ENCODE measurements at places on chromosomes 5 and 9. TPM values are rescaled to one million over a fixed set of nuclear protein-coding genes. Genes with fewer than 3 reads are reported as not detected.

GRCh38 chr5:136094913-136095641 lies 37.6 kb upstream of the SMAD5 start:
- no peak for DNase-seq
- H3K36me3 ChIP-seq, result no peaks in the 10 kb centered on the region

Gene PCDHGB6
- total RNA-seq, result 12.7 TPM

Gene GABRB2
- total RNA-seq, result 0.14 TPM

GRCh38 chr9:34246453-34246852 lies 67.6 kb downstream of the UBAP1 start:
- H3K4me1 ChIP-seq, result no peaks in the 10 kb centered on the region
- H3K27me3 ChIP-seq, result no peaks in the 10 kb centered on the region
- no peak for DNase-seq

DNA sequence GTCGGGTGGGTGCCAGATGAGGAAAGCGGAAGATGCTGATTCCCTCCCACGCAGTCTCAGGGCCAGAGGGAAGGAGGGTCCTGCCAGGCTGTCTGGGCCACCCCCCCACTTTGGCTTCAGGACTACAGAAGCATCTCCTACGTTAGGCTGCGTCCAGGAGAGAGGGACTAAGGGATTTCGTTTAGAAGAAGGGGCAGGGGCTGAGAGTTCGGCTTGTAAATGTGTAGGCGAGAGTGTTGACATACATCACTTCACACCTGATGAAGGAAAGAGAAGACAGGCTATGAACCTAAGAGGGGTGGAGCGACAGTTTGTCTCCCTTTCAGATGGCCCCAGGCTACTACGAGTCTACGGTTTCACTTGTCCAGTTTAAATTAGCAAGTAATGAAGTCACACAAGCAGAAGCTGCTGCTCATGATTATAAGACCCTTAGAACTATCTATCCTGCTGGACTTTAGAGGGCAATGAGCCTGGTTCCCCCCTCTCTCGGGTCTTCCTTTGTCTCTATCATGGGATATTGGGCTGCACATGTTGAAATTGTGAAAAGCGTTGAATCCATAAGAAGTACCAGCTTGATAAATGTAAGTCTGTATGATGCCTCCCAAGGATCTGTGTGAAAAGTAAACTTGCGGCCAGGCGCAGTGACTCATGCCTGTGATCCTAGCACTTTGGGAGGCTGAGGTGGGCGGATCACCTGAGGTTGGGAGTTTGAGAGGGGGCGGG lies 193.0 kb downstream of the AOPEP start:
- peaks cover 53% of the 10 kb centered on the region for H3K4me1 ChIP-seq
- H3K27me3 ChIP-seq, result no peaks in the 10 kb centered on the region

Gene ZNF300
- 6.1 TPM for total RNA-seq

DNA sequence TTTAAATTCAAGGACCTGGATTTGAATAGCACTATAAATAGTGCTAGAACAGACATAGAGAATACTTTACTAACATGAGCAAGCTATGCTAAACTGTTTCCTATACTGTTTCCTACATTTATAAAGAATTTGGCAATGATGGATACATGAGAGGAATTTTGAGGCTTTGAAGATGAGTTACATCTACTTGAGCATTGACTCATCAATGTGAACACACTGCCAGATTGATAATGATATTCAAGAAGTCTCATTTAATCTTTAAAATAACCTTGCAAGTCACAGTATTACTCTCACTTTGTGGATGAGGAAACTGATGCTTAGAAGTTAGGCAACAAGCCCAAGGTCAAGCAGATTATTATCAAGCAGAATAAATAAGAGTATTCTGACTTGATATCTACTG lies 281.9 kb downstream of the DNAH5 start:
- no peak overlapping the region for H3K4me3 ChIP-seq
- DNase-seq, result no peak
- no peaks in the 10 kb centered on the region for H3K27me3 ChIP-seq
- no peaks in the 10 kb centered on the region for H3K36me3 ChIP-seq
- no peaks in the 10 kb centered on the region for H3K4me1 ChIP-seq
- no peak overlapping the region for H3K27ac ChIP-seq

Gene CCDC171
- 3.1 TPM for total RNA-seq

DNA sequence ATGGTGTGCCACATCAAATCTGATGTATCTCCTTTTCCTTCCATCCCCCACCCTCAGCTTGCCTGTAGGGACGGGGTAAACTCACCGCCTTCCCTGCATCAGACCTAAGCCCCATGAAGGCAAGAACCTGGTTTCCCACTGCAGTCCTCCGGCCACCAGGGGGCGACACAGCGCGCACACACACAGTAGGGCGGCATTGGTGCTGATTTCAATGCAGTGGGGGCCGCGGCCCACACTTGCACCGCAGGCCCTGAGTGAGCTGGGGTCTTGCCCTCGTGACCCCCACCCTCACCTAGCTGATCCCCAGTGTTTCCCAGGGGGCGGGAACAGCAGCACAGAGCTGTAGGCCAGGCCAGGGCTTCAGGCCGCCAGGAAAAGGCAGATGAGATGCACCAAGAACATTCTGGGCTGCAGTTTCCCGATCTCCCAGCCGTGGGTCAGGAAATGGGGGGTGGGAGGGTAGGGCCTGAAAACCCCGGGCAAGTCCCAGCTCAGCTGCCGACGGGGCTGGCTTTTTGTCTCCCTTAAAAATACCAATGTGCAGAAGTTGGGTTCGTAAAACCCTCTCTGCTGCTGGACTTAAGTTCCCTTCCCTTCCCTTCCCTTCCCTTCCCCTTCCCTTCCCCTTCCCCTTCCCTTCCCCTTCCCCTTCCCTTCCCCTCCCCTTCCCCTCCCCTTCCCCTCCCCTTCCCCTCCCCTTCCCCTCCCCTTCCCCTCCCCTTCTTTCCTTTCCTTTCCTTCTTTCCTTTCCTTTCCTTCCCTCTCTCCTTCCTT lies 19.5 kb downstream of the FAM163B start:
- DNase-seq, result no peak
- H3K27me3 ChIP-seq, result peaks cover 43% of the 10 kb centered on the region
- no peak overlapping the region for H3K4me3 ChIP-seq
- no peak overlapping the region for H3K27ac ChIP-seq
- H3K36me3 ChIP-seq, result no peaks in the 10 kb centered on the region
- no peaks in the 10 kb centered on the region for H3K4me1 ChIP-seq

Gene CDC20B
- total RNA-seq, result not detected

Gene UAP1L1
- 3.9 TPM for total RNA-seq

DNA sequence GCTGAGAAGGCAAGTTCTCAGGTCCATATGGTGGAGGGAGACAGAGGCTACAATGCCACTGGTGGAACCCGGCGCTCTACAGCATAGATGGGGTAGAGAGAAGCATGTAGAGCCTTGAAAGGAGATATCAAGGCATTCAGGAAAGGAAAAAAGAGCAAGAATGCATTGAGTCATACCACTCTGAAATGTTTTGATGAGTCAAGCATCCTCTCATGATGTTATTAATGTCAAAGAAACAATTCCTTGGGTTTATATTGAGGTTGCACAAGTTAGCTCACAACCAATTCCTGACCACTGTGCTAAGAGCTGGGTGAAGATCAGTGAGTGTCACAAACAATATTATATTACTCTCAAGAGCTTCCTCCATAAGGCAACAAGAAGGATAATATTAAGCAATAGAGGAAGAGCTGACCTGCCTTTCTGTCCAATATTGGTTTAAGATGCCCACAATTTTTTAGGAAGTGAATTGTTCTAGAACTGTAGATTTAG lies 178.0 kb downstream of the RFK start:
- H3K36me3 ChIP-seq, result no peaks in the 10 kb centered on the region
- no peak overlapping the region for H3K4me3 ChIP-seq
- DNase-seq, result no peak
- peaks cover 20% of the 10 kb centered on the region for H3K4me1 ChIP-seq
- no peak overlapping the region for H3K27ac ChIP-seq
- no peaks in the 10 kb centered on the region for H3K27me3 ChIP-seq

DNA sequence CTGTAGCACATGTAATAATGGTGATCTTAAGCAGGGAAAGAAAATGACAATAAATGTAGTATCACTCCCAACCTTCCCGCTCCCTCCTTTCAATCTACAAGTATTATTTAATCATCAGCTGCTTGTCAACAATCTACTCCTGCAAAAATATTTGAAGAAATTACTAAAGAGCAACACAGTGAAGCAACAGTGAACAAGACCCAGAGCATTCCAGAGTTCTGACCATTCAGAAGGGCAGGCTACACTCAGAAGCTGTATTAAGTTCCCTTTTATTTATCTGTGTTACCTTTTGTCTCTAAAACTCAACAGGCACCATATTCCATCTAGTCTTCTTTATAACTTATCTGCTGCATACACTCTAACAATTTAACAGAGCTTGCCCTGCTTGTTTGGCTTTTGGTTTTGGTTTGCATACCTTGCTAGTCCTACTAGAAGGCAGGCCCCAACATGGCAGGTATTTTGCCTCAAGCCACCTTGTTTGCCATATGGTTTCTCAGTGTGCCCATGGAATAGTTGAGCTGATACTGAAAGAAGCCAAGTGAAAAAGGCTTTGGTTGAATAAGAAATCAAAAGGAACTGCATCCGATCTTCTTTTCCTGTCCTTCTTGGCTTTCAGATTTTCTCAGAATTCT lies 253.9 kb downstream of the CEMIP2 start:
- no peaks in the 10 kb centered on the region for H3K4me1 ChIP-seq
- no peak for DNase-seq
- no peaks in the 10 kb centered on the region for H3K27me3 ChIP-seq
- no peak overlapping the region for H3K4me3 ChIP-seq

GRCh38 chr9:132235125-132235524 lies 73.3 kb downstream of the NTNG2 start:
- DNase-seq, result no peak
- no peak overlapping the region for H3K27ac ChIP-seq
- H3K4me3 ChIP-seq, result no peak overlapping the region
- peaks cover 7% of the 10 kb centered on the region for H3K27me3 ChIP-seq
- no peaks in the 10 kb centered on the region for H3K36me3 ChIP-seq

Data from sigmoid colon (tissue), 7 donors.